ENCODE measurements at places on chromosomes 13 and 19. TPM values are rescaled to one million over a fixed set of nuclear protein-coding genes. Genes with fewer than 3 reads are reported as not detected.
A peak's percentile ranks its signal among the peaks of the same experiment; 100 is the strongest.

The CEACAM16 gene
- not detected for total RNA-seq

GRCh38 chr19:51994048-51994644, 7.5 kb upstream of the ZNF350 start:
- no peaks in the 10 kb centered on the region for H3K4me1 ChIP-seq
- H3K4me3 ChIP-seq, result no peak overlapping the region
- H3K36me3 ChIP-seq, result peaks cover 68% of the 10 kb centered on the region
- no peaks in the 10 kb centered on the region for H3K27me3 ChIP-seq
- H3K27ac ChIP-seq, result no peak overlapping the region

The SPACA4 gene
- total RNA-seq, result not detected

DNA sequence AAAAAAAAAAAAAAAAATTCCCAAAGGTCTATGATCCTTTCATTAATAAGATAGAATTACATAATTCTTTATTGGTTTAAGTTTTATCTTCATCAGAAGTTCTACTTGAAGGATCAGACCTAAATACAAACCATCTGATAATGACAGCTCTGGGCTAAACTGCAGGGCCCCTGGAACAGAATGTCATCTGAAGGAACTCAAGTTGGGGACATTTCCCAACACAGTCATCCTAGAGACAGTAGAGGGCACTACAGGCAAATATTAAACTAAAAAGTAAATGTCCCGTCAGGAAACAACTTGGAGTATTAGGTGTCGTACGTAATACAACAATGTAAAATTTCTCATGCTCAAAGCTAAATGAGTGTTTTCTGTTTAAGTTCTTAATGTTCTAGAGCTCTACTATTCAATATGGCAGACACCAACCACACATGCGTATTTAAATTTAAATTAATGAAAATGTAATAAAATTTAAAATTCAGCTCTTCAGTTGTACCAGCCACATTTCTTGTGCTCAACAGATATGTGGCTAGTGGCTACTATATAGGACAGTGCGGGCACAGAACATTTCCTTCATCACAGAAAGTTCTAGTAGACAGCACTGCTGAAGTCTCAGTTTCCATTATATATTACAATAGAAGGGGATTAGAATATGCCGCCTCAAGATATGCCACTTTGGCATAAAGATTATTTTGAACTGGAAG, 21.8 kb upstream of the NAXD start:
- DNase-seq, result peak; percentile 33
- H3K27ac ChIP-seq, result no peak overlapping the region
- H3K4me3 ChIP-seq, result no peak overlapping the region
- no peaks in the 10 kb centered on the region for H3K4me1 ChIP-seq
- no peaks in the 10 kb centered on the region for H3K36me3 ChIP-seq

DNA sequence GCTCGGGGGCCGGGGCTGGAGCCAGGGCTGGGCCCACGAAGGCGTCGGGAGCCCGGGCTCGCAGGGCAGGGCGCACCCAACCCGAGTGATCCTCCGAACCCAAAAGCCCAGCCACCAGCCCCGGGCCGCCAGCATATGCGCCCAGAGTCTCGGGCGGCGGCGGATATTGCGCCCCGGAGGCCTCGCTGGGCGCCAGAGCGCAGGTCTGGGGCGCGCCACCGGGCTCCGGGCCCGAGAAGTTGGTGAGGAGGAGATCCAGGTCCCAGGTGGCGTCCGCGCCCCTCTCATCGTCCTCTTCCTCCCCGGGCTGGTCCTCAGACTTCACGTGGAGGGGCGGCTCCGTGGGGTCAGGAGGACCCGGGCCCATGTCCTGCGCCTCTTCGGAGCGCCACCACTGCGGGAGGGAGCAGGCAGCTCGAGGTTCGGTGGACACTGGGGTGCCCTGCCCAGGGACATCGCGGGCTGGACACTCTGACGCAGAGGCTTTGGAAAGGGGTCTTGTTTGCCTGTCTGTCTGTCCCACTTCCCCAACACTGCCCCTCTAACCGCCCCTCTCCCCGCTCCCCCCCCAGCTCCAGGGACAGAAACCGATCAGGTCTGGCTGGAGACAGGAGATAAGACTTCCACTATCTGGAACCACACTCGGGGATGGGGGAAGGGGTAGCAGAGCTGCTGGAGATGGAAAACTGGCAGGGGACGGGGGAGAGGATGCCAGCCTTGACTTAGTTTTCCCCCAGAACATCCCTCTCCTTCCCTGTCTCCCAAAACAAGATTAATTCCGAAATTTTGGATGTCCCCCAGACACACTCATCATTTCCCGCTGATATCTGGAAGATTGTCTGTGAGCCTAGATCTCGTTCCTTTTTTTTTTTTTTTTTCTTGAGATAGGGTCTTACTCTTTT, 1.0 kb downstream of the KLF1 start:
- peak overlapping the region; percentile 49 for H3K4me3 ChIP-seq
- no peak overlapping the region for H3K27ac ChIP-seq
- H3K4me1 ChIP-seq, result peaks cover 39% of the 10 kb centered on the region
- peaks cover 11% of the 10 kb centered on the region for H3K36me3 ChIP-seq
- DNase-seq, result no peak
- H3K27me3 ChIP-seq, result peaks cover 6% of the 10 kb centered on the region

DNA sequence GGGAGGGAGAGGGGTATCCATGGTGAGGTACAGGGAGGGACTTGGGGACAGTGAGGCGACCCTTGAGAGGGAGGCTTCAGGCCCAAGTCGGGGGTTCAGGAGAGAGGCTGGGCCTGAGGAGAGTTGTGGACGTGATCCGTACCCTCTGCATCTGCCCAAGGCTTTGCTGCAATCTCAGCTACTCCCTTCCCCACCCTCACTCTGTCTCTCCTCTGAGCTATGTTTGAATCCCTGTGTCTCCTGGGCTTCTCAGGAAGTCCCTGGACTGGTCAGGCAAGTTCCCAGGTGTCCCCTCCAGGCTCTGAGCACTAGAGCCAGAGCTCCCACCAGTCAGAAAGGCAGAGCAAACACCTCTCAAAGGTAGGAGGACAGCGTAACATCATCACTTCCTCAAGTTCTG, 1.8 kb downstream of the LIN37 start:
- H3K36me3 ChIP-seq, result peaks cover 17% of the 10 kb centered on the region
- DNase-seq, result no peak
- H3K27ac ChIP-seq, result peak overlapping the region; percentile 41
- H3K27me3 ChIP-seq, result no peaks in the 10 kb centered on the region
- H3K4me3 ChIP-seq, result peak overlapping the region; percentile 48
- peaks cover 44% of the 10 kb centered on the region for H3K4me1 ChIP-seq

The SULT2B1 gene
- 0.30 TPM for total RNA-seq

- H3K27me3 ChIP-seq, result no peaks in the 10 kb centered on the region
- DNase-seq, result peak; percentile 59
- peaks cover 30% of the 10 kb centered on the region for H3K4me1 ChIP-seq
- peak within 1 kb of the TSS; percentile 57 for H3K27ac ChIP-seq
- peak within 1 kb of the TSS; percentile 75 for H3K4me3 ChIP-seq
These were observed at the start of gene BTBD2 for GRCh38 chr19:2015608-2015950. Gene BTBD2, minus strand, starts transcription at chr19:2015714. Its CDS starts 11 bp downstream, at chr19:2015703.

The SLC10A2 gene
- not detected for total RNA-seq

The ZNF155 gene
- total RNA-seq, result 6.6 TPM

The PEX11G gene
- total RNA-seq, result 0.67 TPM

The PPP1R37 gene
- total RNA-seq, result 21.7 TPM

The WDR87 gene
- total RNA-seq, result not detected

DNA sequence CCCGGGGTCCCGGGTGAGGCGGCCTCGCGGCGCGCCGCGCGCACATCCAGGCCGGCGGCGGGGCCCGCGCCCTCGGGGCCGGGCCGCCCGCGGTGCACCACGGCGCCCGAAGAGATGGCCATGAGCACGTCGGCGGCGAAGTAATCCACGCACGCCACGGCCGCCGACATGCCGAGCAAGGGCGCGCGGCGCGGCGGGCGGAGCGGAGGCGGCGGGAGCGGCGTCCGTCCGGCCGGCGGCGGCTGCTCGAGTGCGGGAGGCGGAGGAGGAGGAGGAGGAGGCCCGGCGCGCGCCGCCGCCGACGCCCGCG, at the start of gene KLF16:
Gene KLF16, minus strand, starts transcription at position 252 of the 310 bp plus-strand sequence. Its CDS starts 82 bp downstream, at position 170.
- H3K27ac ChIP-seq, result peak within 1 kb of the TSS; percentile 95
- peak within 1 kb of the TSS; percentile 94 for H3K4me3 ChIP-seq
- peaks cover 55% of the 10 kb centered on the region for H3K4me1 ChIP-seq
- H3K36me3 ChIP-seq, result peaks cover 5% of the 10 kb centered on the region
- no peaks in the 10 kb centered on the region for H3K27me3 ChIP-seq

GRCh38 chr19:44767295-44768180, 10.2 kb upstream of the CBLC start:
- no peak overlapping the region for H3K4me3 ChIP-seq
- H3K36me3 ChIP-seq, result peaks cover 7% of the 10 kb centered on the region
- H3K27ac ChIP-seq, result peak overlapping the region; percentile 21
- H3K4me1 ChIP-seq, result peaks cover 51% of the 10 kb centered on the region
- DNase-seq, result no peak

- H3K27ac ChIP-seq, result no peak overlapping the region
- H3K4me3 ChIP-seq, result no peak overlapping the region
- H3K36me3 ChIP-seq, result no peaks in the 10 kb centered on the region
- peaks cover 4% of the 10 kb centered on the region for H3K4me1 ChIP-seq
- DNase-seq, result no peak
- peaks cover 14% of the 10 kb centered on the region for H3K27me3 ChIP-seq
These were observed 41.5 kb upstream of the MEDAG start for GRCh38 chr13:30864433-30865122.
